ENCODE measurements at places on chromosomes 4 and X.

DNA sequence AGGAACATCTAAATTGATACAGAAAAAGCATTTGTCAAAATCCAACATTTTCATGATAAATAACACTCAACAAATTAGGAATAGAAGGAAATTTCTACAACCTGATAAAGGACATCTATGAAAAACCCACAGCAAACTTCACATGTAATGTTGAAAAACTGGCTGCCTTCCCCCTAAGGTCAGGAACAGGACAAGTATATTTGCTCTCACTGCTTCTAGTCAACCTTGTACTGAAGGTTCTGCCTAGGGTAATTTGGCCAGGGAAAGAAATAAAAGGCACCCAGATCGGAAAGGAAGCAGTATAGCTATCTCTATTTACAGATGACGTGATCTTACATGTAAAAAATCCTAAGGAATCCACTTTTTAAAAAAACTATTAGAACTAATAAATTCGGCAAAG, 97.1 kb upstream of the USP9X start:
- no peak for DNase-seq

DNA sequence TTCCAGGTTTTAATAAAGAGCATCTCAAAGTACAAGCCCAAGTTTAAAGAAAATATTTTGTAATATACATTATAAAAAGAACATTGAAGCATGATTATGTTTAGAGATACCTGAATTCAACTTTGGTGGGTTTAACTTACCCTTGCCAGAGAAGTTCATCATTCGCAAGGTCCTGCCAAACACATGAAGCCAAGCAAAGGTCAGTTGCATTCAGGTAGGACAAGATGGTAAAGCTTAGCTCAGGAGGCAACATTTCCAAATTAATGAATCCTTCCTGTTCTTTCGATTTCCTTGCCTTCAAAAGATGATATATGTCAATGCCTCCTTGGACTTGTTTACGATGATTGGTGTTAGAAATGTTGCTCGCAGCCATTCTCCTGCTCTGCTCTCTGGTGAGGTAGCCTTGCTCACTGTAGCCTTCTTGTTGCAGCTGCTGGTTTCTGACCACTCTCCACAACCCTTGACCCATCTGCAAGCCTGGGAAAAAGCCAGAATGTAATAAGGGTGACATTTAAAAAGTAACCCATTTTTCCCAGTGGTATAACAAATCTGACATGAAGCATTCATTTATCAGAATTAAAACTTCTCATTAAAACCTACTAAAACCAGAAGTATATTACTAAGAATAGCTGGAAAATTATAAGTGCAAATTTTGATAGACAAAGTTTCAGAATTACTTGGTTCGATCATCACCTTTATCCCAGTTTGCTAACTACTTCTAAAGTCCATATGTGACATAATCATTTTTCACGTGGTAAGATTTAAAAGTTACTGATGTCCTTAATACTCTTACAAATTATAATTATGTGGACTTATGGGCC, 20.6 kb downstream of the FBXO8 start:
- no peak for DNase-seq

GRCh38 chr4:22498866-22499265, 17.0 kb downstream of the ADGRA3 start:
- DNase-seq: no peak

GRCh38 chr4:20625426-20625825, 74.8 kb upstream of the PACRGL start:
- DNase-seq: no peak

DNA sequence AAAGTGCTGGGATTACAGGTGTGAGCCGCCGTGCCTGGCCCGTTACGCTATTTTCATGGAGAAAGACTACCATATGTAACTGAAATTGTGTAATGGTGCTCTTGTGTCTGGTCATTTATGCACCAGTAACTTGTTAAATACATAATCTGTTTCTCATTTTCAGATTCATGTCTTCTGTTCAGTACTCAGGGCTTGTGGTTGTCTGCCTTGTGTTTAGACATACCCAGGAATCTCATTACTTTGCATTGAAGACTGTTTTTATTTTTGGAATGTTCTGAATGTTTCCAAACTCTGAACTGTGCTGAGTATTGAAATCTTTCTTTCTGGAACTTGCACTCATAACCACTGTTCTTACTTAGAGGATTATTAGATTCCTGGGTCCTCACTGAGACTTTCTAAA, 52.8 kb downstream of the PDLIM5 start:
- no peak for DNase-seq

DNA sequence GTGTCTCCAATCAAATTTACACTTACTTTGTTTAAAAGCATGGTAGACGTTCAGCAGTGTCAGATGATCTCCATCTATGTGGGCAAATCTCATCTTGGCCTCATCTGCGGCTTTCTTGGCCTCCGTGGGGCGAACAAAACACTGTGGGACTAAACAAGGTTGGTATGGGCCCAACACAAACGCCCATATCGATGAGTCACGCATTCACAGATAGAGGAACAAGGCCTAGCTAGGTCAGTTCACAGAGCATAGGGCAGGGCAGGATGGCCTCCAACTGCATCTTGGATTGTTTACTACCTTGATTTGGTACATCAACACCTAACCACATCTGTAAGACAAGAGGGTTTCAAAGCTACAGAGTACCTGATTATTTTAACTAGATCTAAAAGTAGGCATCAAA, 47.3 kb downstream of the DHX15 start:
- no peak for DNase-seq

GRCh38 chr4:120554086-120554485, 368.4 kb downstream of the PRDM5 start:
- DNase-seq: no peak

GRCh38 chr4:146334862-146335449, 120.6 kb downstream of the REELD1 start:
- no peak for DNase-seq

DNA sequence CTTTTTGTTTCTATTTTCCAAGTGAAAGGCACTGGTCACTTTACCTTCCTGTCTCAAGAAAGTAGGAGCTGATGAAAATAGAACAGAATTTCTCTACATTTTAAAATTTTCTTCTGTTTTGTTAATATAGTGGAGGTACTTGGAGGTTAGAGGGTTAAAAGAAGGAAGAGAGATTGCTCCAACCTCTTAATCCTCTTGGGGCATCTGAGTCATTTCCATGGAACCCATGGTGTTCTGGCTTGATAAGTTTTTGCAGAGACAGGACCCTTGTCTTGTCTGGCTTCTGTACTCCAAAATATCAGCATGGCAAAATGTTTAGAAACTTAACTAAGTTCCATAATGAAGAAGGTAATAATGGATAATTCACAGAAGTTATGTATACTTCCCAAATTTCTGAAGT, 727.2 kb downstream of the C4orf33 start:
- no peak for DNase-seq

DNA sequence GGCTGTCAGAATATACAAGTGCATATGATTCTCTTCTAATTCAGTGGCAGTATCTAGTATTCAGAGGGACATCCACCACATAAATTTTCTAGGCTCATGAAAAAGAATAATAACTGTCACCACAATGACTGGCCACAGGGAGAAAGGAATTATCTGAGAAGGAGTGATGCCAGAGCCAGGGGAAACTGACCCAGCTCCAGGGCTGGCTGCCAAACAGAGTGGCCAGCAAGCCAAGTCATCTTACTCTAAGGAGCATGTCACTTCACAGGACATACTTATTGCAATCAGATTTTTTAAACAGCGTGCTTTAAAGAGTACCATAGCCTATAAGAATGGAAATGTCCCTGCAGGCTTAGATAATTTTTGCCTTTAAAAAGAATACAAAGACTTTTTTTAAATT, 5.8 kb upstream of the SEPTIN11 start:
- no peak for DNase-seq

- DNase-seq: no peak
These were observed 131.5 kb upstream of the RPL34 start for GRCh38 chr4:108488865-108489264.

DNA sequence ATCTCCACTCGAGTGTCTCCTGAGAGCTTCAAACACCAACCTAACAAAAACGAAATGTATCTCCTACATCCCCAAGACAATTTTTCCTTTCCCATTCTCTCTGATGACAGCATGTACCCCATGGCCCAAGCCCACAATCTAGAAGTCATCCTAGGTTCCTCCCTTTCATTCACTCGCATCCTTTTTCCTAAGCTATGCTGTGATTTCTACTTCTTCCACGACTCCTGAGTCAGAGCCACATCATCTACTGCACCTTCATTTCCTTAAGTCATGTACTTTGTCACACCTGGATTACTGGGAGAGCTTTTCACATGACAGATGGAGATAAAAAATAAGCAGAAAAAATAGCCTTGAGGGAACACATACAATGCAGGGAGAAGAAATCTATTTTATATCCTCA, 20.1 kb downstream of the C4orf36 start:
- DNase-seq: no peak

DNA sequence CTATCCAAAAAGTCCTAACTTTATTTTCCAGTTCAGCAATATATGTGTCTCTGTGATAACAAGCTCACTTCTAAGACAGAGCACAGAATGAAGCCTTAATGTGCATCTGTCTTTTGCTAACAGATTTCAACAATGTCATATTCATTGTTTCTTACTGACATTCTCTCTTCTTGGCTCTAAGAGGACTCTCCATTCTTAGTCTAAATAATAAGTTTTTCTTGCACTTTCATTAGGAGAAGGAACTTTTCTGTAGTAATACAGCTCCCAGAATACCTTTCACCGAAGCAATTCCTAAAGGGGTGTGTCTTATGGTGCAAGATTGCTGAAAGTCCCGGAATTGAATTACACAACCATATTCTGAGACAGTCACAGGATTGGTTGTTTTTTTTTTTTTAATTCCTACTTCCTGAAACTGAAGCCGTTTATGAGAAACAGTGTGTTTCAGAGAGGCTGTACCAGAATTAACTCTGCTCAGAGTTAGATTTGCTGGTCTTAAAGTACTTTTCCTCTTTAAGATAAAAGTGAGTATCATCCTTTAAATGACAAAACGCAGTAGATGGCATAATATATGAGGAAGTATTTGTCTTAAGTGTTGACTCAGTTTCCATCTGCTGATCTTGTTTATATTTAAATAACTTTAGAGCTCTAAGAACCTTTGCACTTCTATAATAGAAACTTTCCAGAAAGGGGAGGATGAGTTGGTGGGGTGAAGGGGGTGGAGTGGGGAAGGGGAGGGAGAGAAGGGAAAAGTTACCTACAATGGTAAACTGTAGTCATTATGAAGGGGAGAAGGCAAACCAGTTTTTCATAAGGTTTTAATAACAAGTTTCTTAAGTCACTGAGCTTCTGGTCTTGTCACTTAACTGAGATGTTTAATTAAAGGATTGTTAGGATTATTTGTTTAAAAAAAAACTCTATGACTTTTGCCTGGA, at the start of gene ALPK1:
TSS of gene ALPK1 (plus strand) at position 421 of the 932 bp plus-strand sequence.
- DNase-seq: peak; percentile 48

DNA sequence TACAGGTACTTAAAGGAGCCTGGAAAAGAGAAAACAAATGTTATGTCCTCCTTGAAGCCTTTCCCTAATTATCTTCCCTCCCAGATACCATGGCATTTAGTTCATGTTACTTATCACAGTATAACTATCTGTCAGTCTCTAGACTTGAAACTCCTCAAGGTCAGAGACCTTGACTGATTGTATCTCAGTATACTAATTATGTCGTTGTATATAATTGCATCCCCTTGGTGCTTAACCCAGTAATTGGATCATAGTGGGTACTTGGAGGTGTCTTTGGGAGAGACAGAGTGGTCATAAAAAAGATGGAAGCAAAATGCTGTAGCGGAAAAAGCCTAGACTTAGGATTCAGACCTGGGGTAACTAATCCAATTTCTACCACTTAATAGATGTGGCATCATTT, 8.1 kb downstream of the IGBP1 start:
- DNase-seq: no peak

DNA sequence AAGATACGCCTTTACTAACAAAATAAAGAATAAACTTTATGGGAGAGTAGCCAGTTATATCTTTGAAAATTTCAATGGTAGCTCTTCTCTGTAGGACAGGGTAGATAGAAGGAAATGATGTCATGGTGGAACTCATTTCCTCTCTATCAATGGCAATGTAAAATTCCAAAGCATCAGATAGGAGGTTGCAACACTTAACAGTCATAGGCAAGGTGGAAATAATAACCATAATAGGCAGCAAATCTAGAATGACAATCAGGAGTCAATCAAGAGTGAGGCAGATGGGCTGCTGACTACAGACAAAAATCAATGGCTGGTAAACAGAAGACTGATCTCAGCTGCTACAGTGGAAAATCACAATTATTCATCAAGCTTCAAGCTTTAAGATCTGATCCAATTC, 53.9 kb upstream of the TET2 start:
- DNase-seq: no peak

GRCh38 chr4:110005461-110006056, 92.9 kb downstream of the EGF start:
- DNase-seq: peak; percentile 57

DNA sequence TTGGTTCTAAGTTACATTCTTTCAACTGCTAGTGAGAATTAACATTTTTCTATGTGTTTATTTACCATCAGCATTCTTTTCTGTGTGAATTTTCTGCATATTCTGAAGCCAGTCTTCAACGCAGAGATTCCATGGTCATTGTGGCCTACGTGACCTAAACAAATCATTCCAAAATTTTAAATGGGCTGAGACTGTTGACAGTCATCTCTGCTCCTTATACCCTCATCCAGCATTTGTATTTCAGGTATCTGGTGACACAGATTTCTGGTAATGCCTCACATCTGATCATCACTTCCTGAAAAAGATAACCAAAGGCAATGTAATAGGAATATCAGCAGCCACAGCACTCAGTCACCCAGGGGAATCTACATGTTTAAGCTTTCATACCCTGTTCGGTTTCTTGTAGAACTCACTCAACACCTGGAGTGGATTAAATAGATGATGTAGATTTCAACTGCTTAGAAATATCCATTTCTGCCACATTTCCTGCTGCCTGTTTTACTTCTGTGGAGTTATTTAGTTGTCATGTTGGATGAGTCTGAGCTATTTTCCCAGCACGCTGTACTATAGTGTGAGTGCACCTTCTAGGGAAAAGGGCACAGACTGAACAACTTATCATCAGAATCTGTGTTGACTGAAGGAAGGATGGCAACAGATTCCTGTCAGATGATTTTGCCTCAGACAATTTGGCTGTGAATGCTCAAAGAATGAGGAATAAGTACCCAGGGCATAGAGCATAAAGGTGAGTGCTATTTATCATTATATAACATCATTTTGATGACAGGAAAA, 73.0 kb upstream of the HPGD start:
- no peak for DNase-seq

GRCh38 chr4:72432975-72433374, 136.0 kb downstream of the ADAMTS3 start:
- no peak for DNase-seq

GRCh38 chr4:2996415-2996814, 33.0 kb downstream of the GRK4 start:
- DNase-seq: no peak

GRCh38 chr4:88014386-88014905, 7.0 kb downstream of the PKD2 start:
- DNase-seq: no peak

GRCh38 chr4:6446538-6447451, 25.6 kb downstream of the PPP2R2C start:
- DNase-seq: no peak

All from CD4-positive, alpha-beta memory T cell (primary cell).